Renal cortex interstitium (tissue), 15 donors: ENCODE measurements at places on chromosomes 13 and 19.

DNA sequence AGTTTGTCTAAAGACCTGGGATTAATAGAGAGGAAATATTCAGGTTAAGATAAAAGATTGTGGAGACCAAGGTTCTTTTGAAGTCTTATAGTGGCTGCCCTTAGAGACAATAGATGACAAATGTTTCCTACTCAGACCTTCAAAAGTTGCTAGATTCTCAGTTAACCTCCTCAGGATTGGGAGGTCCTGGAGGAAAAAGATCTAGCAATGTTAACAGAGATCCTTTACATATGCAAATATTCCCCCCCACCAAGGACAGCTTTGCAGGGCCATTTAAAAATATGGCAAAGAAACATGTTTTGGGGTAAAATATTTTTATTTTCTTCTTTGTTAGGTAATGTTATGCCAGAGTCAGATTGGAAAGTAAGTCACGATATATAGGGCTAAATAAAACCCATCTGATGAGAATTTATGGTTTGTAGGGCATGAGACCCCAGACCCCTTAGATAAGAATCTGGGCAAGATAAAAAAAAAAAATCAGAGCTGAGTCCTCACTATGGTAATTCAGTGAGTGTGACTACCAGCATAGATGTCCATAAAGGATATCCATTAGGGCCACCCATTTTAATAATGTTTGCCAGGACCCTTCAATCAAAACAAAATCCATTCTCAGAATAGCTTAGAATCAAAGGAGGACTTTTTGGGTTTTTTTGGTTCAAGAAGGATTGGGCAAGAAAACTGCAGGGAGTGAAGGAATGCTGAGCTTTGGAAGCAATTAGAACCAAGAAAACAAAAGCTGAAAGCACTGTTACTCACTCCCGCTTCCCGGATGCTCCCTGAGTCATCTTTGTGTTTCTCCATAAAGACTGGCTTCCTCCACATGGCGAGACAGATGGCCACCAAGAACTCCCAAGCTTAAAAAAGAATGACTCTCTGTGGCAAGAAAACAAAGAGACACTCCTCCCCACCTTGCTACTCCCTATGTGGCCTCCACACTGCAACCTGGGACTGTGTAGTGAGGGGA, 28.2 kb downstream of the VSTM1 start:
- no peak for DNase-seq

DNA sequence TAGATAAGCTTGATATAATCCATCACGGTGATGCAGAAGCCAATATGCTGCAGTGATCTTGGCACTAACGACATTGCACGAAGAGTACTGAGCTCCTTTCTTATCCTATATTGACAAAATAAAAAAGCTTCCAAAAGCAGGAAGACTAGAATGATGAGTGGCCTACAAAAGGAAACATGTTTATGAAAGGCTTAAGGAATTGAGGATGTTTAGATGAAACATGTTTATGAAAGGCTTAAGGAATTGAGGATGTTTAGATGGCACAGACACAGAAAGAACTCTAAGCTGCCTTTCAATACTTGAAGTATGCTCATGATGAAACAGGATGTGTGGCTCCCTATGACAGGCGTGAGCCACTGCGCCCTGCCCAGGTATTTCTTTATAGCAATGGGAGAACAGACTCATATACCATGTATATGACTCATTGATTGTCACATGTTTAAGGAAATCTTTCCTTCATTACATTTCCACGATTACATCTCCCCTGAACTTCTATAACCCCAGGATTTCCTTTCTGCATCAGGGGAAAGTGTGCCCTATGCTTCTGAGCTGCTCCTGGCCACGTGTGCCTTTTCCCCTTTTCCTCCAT, 690.8 kb upstream of the ARGLU1 start:
- DNase-seq: no peak

- DNase-seq: no peak
Measured at GRCh38 chr13:19993024-19993423, 34.5 kb downstream of the ZMYM2 start.

DNA sequence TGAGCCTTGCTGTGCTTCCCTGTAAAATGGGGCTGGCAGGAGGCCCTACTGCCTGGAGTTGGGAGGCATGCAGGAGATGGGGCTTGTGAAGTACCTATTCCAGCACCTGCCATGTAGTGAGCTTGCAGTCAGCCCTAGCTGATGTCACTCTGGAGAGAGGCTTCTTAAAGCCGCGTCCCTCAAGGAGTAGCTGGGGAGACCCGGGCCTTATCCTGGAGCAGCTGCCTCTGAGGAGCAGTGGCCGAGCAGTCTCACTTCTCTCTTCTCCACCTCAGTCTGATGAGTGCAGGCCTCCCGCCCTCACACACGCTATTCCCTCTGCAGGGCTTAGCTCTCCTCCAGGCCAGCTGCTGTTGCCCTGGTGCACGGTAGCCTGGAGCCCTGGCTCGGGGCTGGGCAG, 18.0 kb downstream of the CLASRP start:
- DNase-seq: no peak

DNA sequence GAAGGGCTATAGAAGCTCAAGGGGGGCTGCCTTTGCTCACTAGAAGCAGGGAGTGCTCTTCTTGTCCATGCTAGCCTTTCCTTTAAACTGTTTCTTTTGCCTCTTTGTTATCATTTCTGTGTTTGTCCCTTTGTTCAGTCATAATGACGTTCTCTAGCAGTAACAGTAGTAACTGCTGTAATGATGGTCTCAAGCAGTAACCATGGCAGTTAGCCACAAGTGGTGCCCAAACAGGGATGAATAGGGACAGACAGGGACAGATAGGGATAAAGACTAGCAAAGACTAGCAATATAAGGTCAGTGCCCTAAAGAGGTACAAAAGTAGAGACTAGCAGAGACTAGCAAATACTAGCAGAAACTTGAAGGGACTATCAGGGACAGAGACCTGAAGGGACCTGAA, 869.0 kb upstream of the PRR20A start:
- no peak for DNase-seq
